ENCODE measurements at places on chromosomes 11 and 22.

DNA sequence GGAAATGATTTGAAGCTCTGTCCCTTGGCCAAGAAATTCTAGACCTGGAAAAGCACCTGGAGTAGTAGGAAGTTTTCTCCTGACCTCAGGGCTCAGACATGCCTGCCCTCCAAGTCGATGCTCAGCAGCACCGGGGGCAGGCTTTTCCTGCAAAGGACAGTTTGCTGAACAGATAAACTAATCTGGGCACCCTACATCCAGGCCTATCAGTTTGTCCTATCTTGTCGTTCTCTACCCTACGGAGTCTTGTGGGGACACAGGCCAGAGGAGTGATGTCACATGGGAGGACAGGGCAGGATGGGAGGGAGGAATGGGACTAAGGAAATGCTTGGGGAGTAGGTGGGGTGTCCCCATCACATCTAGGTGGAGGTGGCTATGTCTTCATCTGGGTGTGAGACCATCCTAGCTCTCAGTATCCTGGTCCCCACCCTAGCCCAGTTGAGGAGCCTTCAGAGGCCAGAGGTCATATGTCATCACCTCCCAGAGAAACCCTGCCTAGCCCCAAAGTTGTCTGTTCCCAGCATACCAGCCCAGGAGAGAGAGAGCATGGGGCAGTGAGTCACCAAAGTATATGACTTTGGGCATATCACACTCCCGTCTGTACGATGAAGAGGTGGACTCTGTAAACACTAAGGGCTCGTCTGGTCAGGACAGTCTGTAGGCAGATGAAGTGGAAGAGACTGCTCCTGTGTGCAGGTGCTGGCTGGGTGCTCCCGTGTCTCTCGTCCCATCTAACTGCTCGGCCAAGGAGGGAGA is 18.1 kb upstream of the FCHSD2 start:
- DNase-seq = no peak

- DNase-seq = no peak
These were observed 16.0 kb upstream of the PHLDA2 start for GRCh38 chr11:2945031-2945756.

GRCh38 chr11:1563149-1563638 is 8.9 kb downstream of the DUSP8 start:
- no peak for DNase-seq

- DNase-seq = no peak
These were observed 40.3 kb upstream of the PGR start for GRCh38 chr11:101169944-101170343.

DNA sequence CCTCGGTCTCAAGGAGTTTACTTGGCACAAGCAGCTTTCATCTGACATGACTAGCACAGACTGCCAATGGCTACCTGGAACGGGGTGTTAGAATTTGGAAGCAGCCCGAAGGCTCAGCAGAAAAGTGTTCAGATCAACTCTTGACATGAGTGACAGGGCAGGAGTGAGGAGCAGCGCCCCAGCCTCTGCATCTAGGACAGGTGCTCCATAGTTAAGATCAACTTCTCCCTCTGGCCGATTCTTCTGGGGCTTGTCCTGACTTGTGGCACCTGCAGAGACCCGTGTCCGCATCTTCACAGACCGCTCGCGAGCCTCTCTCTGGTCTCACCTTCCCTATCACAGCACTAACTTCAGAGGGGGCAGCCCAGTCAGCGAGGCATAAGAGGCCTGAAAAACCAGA is 42.5 kb upstream of the CHKA start:
- no peak for DNase-seq

DNA sequence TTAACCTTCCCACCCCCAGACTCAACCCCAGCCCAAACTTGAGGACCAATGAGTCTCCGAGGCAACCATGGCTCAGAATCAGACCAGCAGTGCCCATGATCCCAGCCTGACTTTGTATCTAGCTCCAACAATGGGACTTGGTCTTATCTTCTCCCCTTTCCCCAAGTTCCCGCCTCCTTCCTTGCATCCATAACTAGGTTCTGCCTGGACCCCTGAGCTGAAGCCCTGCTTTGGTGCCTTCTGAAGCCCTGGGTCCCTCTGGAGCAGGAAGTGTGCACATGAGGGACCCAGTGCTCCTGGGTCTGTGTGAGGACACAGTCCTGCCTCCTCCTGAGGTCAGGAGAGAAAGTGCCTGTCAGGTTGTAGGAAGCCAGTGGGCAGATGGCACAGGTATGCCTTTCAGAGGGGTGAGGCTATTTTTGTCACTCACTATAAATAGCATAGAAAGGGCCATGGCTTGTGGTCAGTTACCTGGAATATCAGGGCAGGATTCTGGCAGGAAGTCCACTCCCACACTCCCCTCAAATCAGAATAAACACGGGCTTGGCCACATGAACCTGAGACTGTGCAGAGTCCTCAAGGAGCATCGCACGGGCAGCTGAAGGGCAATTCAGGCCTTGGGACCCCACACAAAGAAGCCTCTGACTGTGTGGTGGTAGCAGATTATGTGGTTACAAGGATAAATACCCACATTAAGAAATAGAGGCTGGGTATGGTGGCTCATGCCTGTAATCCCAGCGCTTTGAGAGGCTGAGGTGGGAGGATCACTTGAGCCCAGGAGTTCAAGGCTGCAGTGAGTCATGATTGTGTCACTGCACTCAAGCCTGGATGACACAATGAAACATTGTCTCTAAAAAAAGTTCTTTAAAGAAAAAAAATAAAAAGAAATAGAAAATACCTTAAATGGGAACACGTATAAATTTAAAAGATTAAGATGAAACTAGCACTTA is 27.4 kb downstream of the RCN1 start:
- DNase-seq = no peak

DNA sequence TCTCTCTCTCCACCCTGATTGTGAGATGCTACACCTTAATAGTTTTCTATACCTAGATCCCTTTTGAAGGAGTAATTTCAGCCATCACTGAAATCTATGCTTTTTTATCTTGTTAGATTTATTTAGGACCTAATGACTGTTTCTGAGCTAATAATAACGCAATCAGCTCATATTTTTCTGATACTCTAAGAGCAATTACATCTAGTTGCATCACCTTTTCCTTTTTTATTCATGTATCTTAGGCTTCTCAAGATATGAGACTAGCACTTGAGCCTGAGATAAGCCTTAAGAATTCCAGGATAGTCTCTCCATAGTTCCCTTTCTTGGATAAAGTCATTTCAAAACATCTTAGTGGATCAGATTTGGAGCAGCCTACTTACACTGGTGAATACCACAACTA is 25.1 kb upstream of the CAVIN3 start:
- no peak for DNase-seq

DNA sequence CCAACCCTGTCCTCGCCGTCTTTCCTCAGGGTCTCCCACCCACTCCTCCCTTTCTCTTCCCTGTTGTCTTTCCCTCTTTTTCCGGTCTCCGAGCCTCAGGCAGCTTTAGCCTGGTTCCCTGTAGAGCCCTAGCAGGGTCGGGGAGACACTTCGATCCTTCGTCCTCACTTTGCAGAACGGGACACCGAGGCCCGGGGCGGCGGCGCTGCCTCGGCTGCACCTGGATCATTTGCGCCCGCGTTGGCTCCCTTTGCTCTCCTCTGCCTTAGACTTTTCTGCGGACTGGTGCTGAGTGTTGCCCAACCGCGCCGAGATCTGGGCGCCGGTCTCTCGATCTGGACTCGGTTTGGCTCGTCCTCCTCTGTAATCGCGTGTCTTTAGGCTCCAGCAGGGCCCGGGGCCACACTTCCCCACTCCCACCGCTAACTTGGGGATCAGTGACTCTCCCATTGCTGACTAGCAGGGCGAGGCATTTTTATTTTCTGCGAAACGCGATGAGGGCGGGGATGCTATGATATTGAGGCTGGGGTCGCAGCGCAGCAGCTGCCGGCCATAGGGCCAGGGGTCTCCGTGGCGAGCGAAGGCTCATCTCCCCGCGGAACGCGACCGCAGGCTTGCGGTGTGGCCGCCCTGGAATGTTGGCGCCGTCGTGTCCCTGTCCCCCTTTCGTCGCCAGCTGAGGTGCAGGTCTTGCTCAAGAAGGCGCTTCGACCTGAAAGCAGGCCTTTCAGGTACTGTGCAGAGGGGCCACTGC is 1.6 kb upstream of the E2F8 start:
- DNase-seq = no peak

DNA sequence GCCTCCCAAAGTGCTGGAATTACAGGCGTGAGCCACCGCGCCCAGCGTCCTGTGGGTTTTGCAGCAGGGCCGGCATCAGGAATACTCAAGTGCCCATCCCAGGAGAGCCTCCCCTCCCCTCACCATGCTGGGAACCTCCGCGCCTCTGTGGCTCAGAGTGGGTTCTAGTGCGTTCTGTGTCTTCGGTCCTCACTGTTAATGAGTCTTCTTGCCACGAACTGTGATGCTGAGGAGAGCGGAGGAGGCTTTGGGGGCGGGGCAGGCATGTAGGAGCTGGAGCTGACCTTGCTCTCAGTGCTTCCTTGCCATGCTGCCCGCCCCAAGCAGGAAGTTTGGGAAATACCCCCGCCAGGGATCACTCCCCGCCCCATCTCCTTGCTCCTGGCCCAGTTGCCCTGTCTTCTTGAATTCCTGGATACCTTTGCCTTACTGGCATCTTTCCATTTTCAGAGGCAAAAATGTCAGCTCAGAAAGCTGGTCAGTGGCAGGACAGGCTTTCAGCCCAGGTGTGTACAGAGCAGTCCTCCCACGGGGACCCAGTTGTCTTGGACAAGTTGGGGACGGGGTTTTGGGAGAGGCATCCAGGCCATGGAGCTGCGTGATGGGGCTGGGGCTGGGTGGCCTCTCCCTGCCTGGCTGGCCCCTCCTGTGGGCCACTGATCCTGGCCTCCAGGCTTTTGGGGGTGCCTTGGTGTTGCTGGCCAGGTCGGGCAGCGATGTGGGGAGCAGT is 5.1 kb downstream of the GRAMD4 start:
- DNase-seq = no peak

DNA sequence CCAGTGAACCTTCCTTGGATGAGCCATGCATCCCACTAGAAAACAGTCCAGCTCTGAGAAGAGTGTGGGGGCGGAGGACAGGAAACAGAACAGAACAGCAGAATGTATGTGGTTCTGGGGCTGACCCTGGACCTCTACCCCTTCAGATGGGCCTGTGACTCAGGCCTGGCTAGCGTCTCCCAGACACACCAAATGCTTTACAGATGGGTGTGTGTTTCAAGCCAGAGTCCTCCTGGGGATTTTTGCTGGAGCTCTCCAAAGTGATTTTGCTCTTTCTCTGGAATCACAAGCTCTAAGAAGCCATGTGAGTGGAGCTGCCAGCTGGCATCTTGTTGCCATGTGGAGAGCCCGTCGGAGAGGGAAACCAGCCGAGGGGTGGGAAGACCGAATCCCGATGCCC is 13.2 kb upstream of the C1QTNF4 start:
- no peak for DNase-seq

- no peak for DNase-seq
These were observed 54.7 kb downstream of the GRAMD4 start for GRCh38 chr22:46674906-46675305.

DNA sequence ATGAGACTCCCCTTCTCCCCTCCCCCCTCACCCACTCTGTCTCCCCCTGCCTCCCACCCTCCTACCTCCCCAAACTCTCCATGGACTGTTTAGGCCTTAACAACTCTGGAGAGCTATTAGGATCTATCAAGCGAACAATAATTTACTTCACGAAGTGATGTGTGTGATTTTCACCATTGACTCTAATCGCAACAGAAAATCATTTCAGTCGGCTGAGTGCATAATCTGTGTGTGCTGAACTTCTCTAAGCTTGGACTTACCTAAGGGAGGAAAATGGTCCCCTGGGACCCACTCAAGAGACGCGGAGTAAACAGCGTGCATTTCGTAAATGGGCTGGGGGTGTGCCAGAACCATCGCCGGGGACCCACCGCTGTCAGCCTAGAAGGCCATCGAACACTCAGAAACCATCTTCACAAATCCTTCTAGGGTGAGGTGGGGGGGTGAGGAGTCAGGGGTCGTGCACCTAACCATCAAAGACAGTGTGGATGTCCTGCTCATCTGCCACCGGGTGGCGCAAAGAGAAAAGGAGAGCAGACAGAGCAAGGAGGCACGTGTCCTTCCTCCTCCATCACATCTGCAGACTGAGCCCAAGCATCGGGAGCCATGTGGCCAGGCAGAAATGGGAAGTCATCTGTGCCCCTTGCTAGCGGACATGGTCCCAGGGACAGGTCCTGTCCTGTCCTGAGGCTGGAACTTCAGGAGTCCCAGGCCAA is 62.1 kb upstream of the NUP50 start:
- DNase-seq = no peak

GRCh38 chr11:124983674-124984511 is 29.9 kb downstream of the CCDC15 start:
- DNase-seq = no peak

Data from NCI-H2081 treated with DMSO at 0.1 percent for 48 hours (cell line).